Stimulated activated CD4-positive, alpha-beta T cell treated with anti-CD3 and anti-CD28 coated beads, TNF-alpha, amount 100 ng/mL, for 1 hour (primary cell): ENCODE measurements at places on chromosomes 7 and 10.
A peak's percentile ranks its signal among the peaks of the same experiment; 100 is the strongest.

DNA sequence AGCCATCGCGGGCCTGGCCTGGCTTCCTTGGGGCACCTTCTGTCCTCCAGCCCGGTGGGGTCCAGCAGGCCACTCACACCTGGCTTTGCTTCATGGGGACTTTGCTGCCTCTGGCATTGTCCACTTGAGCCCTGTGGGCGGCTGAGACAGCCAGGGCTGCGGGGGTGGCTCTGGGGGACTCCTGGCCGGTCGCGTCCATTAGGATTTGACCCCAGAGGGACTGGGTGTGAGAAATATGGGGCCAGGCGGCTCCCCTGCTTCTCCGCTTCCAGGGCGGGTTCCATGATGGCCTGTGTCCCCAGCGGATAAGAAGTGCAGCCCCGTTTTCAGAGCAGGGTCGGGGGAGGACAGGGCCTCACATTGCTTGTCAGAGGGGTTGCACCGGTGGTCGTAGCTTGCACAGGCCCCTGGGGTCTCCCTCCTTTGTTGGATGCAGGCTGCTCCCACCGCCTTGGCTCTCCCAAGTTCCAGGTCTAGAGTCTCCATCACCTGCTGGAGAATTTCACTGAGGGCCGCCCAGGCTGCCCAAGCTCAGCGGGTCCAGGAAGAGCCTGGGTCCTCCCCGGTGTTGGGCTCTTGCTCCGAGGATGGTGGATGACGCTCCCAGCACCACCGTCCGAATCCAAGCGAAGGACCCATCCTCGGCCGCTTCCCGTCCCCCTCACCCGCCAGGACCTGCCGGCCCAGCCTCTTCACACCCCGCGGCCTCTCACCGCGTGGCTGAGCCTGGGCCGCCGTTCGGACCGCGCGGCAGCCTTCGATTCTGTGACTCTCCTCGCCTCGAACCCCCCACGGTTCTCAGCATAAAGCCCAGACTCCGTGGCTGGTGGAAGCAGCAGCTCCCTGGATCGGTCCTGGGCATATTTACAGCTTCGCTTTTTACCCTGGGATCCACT is 140.1 kb downstream of the DYNC2I1 start:
- no peak for DNase-seq

- no peak for DNase-seq
Measured at GRCh38 chr7:48090095-48090805, 1.2 kb downstream of the UPP1 start.

- no peak for DNase-seq
Measured at GRCh38 chr7:101826081-101826835, 8.8 kb downstream of the CUX1 start.

DNA sequence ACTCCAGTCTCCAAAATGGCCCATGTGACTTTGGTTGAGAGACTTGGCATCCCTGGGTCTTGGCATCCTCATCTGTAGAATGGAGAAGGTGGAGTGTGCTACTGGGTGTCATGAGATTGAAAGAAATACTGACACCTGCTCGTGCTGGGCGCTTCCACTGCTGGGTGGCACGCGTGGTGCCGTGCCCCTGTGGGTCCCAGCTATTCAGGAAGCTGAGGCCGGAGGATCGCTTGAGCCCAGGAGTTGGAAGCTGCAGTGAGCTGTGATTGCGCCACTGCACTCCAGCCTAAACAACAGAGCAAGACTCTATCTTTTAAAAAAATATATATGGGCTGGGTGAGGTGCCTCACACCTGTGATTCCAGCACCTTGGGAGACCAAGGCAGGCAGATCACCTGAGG is 53.1 kb downstream of the NPTX2 start:
- no peak for DNase-seq

DNA sequence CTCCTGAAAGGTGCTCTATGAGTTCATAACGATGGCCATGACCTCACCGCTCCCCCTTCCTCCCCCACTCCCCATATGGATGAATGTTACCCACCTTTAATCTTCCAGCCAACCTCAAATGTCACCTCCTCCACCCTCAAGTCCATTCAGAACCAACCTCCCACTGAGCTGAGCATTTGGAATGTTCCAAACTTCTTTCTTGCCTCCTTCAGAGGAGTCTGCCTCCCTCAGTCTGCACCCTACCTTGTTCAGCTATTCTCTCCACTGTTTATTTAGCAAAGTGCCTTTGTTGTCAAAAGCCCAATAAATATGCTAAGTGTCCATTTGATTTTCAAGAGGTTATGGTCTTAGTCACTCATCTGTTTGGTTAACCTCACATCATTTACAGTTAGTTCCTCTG is 22.9 kb upstream of the MTPAP start:
- no peak for DNase-seq

GRCh38 chr10:96632974-96633710 is 46.3 kb upstream of the TM9SF3 start:
- no peak for DNase-seq

GRCh38 chr7:55574051-55574717 is 1.9 kb upstream of the VOPP1 start:
- DNase-seq = no peak

- DNase-seq = no peak
Measured at GRCh38 chr7:22725585-22725984, 1.4 kb upstream of the IL6 start.

GRCh38 chr7:139566075-139566474 is 42.6 kb downstream of the CLEC2L start:
- DNase-seq = no peak

GRCh38 chr10:124705381-124705740 is 38.8 kb downstream of the FAM53B start:
- DNase-seq = no peak

DNA sequence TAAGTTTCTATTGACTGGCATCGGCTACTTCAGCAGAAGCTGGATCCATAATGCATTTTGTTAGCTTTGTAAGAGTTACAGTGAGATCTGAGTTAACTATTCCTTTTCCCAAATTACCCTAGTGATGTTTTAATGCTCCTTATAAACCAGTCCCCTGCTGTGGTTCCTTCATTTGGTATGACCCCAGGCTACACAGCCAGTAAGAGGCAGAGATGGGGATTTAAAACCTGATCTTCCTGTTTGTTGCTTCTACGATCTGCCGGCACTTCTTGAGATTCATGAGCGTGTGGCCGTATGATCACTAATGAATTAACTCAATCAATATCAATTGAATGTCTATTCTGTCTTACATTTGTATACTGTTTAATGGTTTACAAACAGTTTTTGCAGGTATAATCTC is 86.1 kb downstream of the CACNB2 start:
- no peak for DNase-seq

- DNase-seq = no peak
Measured at GRCh38 chr7:132436121-132436520, 140.1 kb downstream of the PLXNA4 start.

DNA sequence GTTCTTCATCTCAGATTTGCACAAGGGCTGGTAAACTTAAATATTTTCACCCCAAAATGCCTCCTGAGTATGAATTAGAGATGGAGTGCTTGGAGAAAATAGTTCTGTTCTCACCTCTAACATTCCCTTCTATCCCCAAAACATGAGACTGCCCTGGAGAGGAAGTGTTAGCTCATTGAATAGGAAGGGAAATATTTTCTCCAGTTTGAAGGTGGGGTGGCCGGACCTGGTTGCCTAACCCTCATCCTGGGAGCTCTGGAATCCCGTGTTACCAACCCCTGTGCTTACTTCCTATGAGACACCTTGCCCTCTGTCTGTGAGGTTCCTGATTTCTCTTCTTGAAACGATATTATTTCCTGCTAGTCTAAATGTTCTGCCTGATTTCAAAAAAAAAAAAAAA is 779 bp downstream of the IFIT2 start:
- DNase-seq = no peak

GRCh38 chr7:66964411-66964810 is 31.0 kb downstream of the SBDS start:
- no peak for DNase-seq

DNA sequence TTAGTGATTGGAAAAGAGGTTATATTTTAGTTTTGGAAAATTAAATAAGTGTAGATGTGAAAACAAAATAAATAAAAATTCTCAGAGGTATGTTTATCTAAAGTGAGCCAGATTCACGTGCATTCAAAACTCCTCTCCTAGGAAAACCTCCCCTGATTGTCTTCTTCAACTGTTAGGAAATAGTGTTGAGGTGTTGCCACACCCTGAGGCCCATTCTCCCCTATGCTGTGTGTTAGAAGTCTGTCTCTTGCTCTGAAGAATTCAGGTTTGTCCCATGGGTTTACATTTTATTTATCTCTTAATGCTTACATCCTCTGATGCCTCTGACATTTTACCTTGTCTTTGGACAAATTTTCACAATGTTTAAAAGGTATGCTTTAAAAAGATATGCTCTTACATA is 40.3 kb downstream of the PTPRE start:
- no peak for DNase-seq

DNA sequence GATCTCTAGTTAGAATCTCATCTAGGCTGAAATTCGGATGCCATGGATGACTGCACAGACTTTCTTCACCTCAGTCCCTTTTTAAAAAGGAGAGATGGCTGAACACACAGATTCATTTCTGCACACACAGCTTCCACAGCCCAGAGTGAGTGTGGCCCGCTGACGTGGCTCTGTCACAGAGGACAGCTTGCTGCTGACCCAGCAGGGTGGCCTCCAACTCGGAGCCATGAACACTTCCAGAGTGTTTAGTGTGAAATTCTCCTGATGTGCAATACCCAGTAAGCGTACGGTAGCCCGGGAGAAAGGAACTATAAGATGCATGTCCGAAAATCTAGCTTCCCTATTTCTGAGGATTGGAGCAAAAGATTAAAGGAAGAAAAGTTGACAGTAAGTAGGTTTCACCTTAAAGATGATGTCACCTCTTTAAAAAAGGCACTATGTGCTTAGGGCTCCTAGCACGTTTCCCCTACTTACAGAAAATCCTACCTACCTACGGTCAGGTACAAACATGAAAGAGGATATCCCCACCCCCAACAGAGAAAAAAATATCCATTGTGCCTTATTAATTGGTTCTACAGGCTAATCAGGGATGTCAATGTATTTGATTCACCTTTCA is 162.2 kb downstream of the RAPGEF5 start:
- no peak for DNase-seq

GRCh38 chr10:91049988-91050360 is 129.1 kb upstream of the ANKRD1 start:
- DNase-seq = no peak

GRCh38 chr10:84008878-84009277 is 130.4 kb upstream of the GHITM start:
- DNase-seq = peak; percentile 16

- no peak for DNase-seq
Measured at GRCh38 chr7:66105263-66105748, 9.3 kb upstream of the CRCP start.

GRCh38 chr7:8109196-8110022 is 140.8 kb downstream of the GLCCI1 start:
- DNase-seq = no peak

DNA sequence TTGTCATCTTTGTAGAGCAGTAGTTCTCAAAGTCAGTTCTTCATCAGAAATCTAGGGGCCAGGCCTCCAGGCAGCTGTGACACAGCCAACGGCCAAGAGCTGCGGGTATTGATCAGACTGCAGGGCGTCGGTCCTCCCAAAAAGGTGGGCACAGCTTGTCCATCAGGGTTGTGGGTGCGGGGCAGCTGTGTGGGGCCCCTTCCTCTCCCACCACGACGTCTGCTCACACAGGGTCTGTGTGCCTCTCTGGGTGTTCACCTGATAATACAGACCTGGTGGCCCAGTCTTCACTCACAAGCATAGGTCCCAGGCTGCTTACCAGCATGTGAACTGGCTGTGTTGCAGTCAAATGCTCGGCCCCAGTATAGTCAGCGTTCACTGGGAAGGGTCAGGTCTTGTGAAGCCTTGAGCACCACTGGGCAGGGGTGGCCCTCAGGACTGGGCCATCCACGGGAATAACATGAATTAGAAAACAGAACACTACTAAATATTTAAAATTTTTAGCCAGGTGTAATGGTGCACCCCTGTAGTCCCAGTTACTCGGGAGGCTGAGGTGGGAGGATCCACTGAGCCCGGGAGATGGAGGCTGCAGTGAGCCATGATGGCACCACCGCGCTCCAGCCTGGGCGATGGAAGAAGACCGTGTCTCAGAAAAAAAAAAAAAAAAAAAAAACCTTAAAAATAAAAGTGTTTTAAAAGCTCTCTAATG is 102.8 kb upstream of the DIP2C start:
- DNase-seq = no peak

DNA sequence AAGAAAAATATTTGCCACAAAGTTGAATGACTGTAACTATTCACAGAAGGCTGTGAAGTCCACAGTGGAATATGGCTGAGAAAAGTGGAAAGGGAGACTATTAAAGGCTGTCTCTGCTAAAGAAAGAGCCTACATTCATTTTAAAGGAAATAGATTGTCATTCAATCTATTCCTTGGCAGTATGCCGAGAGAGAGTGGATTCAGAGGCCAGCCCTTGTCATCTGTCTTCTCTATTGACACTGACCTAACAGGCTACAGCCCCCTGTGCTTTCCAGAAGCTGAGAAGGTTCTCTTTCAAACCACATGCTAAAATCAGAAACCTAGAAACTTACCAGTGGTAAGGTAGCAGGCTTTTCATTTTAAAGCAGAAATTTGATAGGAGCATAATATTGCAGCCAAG is 12.1 kb downstream of the ODAD2 start:
- DNase-seq = no peak

DNA sequence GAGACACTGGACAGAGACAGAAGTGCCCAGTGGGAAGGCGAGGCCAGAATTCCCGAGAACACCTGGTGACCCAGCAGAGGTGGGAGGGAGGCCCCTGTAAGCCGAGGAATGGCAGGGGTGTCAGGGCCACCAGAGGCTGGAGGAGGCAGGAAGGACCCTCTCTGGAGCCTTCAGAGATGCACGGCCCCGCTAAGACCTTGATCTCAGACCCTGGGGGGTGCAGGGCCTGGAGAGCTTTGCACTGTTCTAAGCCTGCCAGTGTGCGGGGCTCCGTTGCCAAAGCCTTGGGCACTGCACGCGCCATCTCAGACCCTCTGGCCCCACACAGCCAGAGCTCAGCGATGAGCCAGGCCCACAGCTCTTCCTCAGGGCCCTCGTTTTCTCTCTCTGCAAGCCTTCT is 557.1 kb downstream of the PTPRN2 start:
- no peak for DNase-seq

DNA sequence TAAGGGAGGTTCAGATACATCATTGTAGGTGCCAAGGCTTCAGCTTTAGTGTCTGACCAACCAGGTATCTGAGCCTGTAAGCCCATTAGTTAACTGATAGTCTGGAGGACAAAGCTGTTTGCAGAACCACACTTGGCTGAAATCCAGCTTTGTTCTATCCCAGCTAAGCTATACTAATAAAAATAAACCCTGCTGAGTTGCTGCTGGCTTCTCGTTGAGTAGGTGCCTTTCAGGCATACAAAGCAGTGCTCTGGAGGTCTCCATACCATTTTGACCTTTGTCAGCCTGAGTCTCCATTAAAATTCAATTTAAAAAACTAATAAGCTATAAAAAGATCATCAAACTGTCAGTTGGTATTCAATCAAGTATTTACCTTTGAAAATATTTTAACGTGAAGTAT is 22.0 kb downstream of the CDCA7L start:
- no peak for DNase-seq

DNA sequence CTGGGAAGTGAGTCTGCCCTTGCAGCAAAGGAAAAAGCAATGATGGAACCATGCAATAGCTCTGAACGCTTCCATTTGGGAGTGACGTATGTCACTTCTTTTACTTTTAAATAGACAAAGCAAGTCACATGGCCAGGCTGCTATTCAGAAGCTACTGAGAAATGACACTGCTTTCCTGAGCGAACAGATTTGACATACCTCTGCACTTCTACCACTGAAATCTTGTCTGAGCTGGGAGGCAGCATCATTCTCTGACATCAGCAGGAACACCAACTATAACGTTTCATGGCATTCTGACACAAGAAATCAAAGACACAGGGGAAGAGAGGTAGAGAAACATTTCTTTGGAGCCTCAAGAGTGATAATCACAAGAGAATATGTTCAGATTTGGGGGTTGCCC is 271.1 kb downstream of the SNX13 start:
- DNase-seq = no peak
